ENCODE measurements at places on chromosomes 12 and 14.
A peak's percentile ranks its signal among the peaks of the same experiment; 100 is the strongest.

GRCh38 chr12:28683366-28683765, 465.7 kb upstream of the FAR2 start:
- no peak for DNase-seq

DNA sequence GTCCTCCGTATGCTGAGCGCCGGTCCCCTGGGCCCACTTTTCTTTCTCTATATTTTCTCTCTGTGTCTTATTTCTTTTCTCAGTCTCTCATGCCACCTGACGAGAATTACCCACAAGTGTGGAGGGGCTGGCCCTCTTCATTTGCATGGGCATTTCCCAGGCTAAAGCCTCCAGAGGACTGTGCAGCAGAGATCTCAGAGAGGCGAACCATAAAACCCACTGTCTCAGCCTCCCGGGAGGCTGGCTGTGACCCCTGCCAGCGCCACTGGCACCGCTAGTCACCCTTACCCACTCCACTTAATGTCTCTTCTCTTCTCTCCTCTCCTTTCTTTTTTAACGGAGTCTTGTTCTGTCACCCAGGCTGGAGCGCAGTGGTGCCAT, 7.1 kb upstream of the SERPINA9 start:
- peak; percentile 42 for DNase-seq

DNA sequence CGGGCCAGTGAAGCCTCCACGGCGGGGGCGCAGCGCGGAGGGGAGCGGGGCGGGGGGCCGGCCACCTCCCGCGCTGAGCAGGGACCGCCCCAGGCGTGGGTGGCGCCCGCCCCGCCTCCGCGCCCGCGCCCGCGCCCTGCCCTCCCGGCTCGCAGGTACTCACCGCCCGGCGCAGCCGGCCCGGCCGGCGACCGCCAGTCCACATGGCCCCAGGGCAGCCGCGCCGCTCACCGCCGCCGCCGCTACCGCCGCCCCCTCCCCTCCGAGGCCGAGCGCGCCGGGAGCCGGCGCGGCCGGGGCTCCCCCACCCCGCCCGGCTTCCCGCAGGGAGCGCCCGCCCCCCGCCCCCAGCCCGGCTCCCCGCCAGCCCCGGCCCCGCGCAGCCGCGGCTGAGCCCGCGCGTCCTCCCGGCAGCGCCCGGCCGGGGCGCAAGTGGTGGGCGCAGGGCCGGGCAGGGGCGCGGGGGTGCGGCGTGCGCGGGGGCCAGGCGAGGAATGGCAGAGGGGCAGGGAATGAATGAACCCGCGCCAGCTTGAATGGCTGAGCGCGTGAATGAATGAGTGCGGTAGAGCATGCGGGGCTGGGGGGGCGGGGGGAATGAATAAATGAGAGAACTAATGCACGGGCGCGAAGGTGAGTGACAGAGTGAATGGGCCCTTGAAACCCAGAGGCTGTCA, at the start of gene BEGAIN:
TSS of gene BEGAIN (minus strand) at position 332 of the 677 bp plus-strand sequence. CDS start at position 205, 127 bp downstream.
- DNase-seq: no peak

- no peak for DNase-seq
These were observed 369.2 kb upstream of the PDE3A start for GRCh38 chr12:19998961-19999804.

DNA sequence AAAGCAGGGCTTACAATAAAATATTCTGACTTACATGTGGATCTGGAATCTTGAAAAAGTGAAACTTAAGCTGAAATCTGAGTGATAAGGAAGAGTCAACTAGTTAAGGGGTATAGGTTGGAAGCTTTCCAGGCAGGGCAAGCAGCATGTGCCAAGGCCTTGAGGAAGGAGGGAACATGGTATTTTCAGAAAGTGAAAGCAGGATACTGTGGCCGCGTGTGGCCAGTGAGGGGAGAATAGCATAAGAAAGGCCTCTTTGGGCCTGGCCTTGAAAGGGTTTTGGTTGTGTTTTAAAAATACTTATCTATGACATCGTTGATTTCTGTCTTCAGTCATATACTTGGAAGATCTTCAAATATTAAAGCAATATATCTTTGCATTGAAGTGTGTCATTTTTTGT, 213.4 kb downstream of the AKAP6 start:
- DNase-seq: no peak

DNA sequence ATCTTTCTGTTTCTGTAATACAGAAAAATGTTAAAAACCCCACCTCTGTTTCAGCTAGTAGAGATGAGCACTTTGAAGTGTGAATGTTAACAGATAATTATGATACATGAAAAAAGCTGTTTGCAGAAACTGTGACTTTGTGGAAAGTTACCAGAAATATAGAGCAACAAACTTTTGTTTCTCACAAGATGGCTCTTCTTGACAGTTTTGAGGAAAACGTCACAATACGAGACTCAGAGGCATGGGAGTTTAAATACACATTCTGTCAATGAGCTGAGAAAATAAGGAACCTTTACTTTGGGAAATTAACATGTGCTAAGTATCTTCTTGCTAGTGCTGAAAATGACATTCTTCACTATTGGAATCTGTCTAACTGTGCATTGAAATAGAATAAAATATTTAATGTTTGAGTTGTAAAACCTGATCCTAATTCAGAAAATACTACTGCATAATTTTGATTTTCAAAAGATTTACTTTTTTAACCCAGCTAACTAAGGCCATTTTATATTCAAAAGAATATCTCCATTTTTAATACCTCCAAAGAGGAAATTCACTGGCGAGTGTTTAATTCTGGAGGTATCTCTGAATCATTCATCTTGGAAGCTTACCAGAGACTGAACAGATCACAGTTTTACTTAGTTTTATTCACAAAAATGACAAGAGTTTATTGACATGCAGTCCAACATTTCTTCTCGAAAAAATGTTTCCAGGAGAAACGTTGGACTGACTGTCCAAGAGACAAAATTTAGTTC, 308.9 kb upstream of the LRFN5 start:
- no peak for DNase-seq

GRCh38 chr12:75058228-75058627, 151.4 kb downstream of the KCNC2 start:
- DNase-seq: no peak

GRCh38 chr14:24249230-24250021, 7.0 kb upstream of the TINF2 start:
- no peak for DNase-seq

- no peak for DNase-seq
These were observed 45.5 kb downstream of the B4GALNT3 start for GRCh38 chr12:505221-505620.

- no peak for DNase-seq
These were observed 6.7 kb downstream of the LRP1 start for GRCh38 chr12:57134949-57135348.

GRCh38 chr14:100547633-100548294, 39.5 kb downstream of the BEGAIN start:
- no peak for DNase-seq

GRCh38 chr12:40144023-40144422, 38.1 kb upstream of the SLC2A13 start:
- DNase-seq: peak; percentile 6

GRCh38 chr12:65536351-65536750, 257.9 kb downstream of the MSRB3 start:
- DNase-seq: no peak

DNA sequence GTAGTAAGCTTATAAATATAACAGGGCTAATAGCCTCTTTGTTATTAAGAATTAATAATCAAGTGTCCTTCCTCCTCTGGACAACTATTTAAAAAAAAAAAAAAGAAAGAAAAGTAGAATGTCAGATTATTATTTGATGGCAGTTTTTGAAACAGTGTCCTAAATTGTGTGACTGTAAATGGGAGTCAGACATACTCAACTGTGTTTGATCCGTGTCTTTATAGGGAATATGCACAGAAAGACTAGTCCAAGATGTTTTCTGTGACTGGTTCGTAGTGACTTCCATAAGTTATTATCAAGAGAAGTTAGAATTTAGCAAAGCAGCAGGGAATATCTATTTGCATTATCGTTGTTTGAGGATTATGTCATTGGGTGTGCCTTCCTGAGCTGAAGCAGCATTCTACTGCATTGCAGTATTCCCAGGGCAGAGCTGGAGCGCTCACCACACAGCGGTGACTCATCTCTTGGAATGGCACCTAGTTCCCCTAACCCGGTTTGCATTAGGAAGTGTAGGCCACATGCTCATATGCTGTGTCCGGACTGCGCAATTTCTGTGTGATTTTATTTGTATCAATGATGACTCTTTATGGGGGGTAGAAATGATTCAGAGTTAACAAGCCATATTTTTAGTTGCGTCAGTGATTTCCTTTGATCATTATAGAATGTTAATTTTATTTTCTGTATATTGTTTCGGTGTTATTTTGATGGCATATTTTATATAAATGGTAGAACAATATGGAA, 7.9 kb downstream of the DYNC1H1 start:
- DNase-seq: no peak

DNA sequence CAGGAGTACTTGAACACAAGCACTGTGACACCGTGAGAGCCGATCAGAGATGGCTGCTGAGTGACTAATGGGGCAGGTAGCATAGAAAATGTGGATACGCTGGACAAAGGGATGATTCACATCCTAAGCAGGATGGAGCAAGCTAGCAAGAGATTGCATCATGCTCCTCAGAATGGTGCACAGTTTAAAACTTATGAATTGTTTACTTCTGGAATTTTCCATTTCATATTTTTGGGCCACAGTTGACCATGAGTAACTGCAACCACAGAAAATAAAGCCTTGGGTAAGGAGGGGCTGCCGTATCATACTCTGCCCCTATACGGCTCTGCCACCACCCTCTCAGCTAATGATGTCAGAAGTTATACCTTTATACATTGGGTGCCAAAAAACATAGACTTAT, 23.3 kb upstream of the MARK3 start:
- no peak for DNase-seq

DNA sequence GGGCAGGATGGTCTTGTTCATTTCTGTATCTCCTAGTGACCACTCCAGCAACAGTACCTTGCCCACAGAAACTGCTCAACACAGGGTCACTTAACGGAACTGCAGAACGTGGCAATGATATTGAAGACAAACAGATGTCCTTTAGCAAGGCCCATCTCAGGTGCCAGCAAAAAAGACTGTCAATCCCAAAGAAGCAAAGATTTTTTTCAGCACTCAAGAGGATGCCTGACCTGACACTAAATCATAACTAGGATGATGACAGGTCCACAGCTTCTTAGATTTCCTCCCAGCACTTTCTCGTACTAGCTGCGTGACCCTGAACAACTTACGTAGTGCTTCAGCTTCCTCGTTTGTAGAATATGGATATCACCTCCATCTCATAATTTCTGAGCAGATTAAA, 39.4 kb downstream of the ATP2B1 start:
- no peak for DNase-seq

- no peak for DNase-seq
These were observed 431.3 kb downstream of the NPAS3 start for GRCh38 chr14:33369972-33370371.

GRCh38 chr12:57008178-57008577, 1.8 kb upstream of the ZBTB39 start:
- peak; percentile 84 for DNase-seq

- DNase-seq: no peak
These were observed 1.4 kb upstream of the FOS start for GRCh38 chr14:75277008-75277814.

DNA sequence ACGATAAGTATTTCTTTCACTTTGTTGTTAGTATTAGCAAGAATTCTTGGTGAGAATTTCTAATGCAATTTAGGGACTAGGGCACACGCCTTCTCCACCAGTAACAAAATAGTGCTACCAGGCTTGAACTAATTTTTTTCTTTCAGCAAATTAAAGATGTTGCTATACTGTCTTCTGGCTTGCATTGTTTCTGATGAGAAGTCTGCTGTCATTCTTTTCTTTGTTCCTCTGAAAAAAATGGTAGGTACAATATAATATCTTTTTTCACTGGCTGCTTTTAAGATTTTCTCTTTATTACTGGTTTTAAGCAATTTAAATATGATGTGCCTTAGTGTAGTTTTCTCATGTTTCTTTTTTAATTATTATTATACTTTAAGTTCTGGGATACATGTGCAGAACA, 171.2 kb downstream of the PCNX1 start:
- DNase-seq: no peak

DNA sequence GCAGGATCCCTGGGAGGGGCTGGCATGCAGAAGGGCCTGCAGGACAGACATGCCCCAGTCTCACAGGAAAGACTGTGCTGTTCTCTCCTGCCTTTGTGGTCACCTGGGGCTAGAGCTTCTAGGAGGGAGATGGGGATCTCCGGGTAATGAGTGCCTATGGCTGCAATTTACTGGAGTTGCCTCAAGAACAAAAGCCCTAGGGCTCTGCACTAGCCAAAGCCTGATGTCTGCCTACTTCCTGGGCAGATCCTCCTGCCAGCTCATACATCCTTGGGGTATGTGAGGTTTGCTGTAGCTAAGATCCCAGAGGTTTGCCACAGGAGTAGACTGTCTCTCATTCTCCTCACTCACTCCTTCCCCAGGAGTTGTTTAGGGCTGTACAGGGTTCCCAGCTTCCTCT, 106.9 kb upstream of the PPFIA2 start:
- DNase-seq: no peak

DNA sequence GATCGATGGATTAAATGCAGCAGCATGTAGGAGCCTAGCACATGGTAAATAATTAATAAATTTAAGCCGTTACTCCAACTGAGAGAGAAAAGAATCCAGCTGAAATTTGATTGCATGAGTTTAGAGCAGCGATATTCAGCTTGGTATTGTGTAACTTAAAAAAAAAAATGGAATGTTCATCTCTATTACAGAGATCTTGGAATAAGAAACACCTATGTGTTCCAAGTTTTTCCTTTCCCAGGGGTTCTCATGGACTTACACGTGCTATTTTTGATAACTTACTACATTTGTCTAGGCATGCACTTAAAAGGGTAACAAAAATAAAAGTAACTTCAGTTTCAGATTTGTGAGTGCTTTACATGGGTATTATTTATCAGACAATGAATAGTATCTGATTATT, 122.8 kb downstream of the RASSF9 start:
- DNase-seq: no peak

DNA sequence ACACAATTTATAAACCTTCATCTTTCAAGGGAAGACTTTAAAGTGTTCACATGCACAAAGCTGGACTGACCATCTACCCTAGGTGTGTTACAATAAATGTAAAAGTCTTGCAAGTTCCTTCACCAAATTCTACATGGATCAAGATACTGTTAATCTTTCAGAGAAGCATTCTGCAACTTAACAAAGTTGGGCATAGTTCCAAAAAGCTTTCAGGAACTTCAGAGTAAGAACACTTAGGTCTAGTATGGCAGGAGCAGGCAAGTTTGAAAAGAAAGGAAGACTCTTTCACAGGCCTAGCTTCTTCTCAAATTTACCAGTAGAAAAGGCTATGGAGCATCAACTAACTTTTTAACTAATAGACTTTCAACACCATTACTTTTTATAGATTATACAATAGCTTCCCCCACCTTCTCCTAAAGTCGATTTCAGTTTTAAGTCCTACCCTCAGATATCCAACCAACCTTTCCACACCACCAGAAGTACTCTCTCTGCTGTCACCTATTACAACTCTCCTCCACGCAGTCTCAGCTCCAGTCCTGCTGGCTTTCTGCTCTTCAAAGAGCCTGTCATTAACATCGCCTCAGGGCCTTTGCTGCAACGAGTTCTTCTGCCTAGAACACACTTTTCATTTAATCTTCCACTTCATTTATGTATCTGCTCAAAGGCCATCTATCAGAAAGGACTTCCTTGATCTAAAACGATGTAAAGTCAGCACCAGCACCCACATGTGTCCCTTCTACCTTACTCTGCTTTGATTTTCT, 333.9 kb downstream of the CEP128 start:
- DNase-seq: no peak
